Renal cortex interstitium (tissue), 15 donors: ENCODE measurements at places on chromosomes 2 and 18. TPM values are rescaled to one million over a fixed set of nuclear protein-coding genes. Genes with fewer than 3 reads are reported as not detected.
A peak's percentile ranks its signal among the peaks of the same experiment; 100 is the strongest.

GRCh38 chr2:210798180-210798579 is 241.8 kb downstream of the CPS1 start:
- DNase-seq: no peak

- no peak for DNase-seq
Observed at GRCh38 chr2:16617282-16618266, 48.1 kb downstream of the CYRIA start.

GRCh38 chr18:77111449-77111848 is 21.1 kb downstream of the MBP start:
- no peak for DNase-seq

GRCh38 chr2:29233428-29233827 is 118.2 kb downstream of the CLIP4 start:
- DNase-seq: peak; percentile 66

The SPATS2L gene
- polyA plus RNA-seq: 132 TPM

The CD302 gene
- polyA plus RNA-seq: 13.1 TPM

The PSMA8 gene
- not detected for polyA plus RNA-seq

- no peak for DNase-seq
Observed at GRCh38 chr2:61898810-61899209, 6.7 kb upstream of the COMMD1 start.

The HOXD9 gene
- 80.9 TPM for polyA plus RNA-seq

The SLC14A1 gene
- polyA plus RNA-seq: 1.5 TPM

GRCh38 chr2:227439214-227439613 is 32.7 kb upstream of the AGFG1 start:
- DNase-seq: no peak

- no peak for DNase-seq
Observed at GRCh38 chr18:64201781-64202180, 52.9 kb upstream of the LINC00305 start.

- DNase-seq: no peak
Observed at GRCh38 chr2:7648221-7648795, 731.1 kb downstream of the RNF144A start.

DNA sequence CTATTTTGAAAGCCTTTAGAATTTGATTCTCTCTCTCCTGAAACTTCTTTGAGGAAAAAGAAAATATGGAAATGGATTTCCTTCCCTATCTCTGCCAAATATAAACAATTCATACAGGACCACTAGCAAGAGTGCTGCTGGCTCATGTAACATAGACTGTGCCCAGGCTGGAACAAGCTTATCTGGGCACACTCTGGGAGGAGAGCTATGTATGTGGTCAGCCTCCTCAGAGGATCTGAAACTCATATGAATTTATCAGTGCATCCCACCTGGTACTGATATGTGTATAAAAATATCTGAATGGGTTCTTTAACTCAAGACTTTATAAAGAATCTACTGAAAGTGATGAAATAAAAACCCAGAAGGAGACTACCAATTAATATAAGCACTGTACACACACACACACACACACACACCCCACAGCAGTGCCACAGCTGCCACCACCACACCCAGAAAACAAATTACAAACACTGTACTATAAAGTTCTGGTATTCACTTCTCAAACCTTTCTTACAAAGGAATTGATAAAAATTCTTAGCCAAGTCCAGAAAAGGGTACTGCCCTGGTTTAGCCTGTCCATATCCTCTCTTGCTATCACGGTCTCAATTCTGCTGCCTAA is 115.6 kb downstream of the IRS1 start:
- DNase-seq: no peak

GRCh38 chr2:223090039-223090438 is 38.0 kb downstream of the KCNE4 start:
- no peak for DNase-seq

The NOSTRIN gene
- 32.2 TPM for polyA plus RNA-seq

GRCh38 chr2:127887082-127887775 is 1.5 kb upstream of the AMMECR1L start:
- DNase-seq: peak; percentile 28

The TUBA3D gene
- polyA plus RNA-seq: 1.8 TPM

- no peak for DNase-seq
Observed at GRCh38 chr2:5433855-5434254, 258.3 kb upstream of the SOX11 start.

The REG3A gene
- not detected for polyA plus RNA-seq

The TMEM17 gene
- 8.4 TPM for polyA plus RNA-seq

DNA sequence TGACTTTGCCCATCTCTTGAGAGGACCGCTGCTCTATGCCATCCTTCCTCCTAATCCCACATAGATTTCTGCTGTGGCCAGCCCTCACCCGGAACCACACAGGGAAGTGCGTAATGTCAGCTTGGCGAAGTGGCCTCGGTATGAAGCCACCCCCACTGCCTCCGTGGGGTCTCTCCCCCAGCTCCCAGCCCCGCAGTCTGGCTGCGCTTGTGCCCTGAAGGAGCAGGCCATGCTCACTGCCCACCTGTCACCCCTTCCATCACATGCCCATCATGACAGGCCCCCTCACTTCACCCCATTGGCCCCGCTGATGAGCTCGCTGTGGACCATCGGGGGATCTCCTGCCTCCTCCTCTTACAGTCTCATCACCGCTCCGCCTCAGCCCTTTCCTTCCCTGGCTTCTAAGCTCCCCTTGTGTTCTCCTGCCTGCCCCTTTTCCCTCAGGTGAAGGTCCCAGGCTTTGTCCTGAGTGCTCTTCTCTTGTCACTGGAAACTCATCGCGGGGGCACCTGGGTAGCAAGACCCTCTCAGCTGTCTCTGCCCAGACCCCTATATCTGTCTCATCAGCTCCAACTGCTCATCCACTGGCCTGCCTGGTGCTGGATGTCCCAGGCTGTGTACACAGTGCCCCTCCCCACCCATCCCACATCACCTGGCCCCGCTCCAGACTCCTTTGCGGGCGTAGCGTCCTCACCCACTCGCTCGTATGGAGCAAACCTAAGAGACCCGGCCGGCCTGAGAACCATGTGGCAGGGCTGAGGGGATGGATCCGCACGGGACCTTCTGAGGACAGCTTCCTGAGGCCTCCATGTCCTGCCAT is 81.7 kb downstream of the GLI2 start:
- no peak for DNase-seq

DNA sequence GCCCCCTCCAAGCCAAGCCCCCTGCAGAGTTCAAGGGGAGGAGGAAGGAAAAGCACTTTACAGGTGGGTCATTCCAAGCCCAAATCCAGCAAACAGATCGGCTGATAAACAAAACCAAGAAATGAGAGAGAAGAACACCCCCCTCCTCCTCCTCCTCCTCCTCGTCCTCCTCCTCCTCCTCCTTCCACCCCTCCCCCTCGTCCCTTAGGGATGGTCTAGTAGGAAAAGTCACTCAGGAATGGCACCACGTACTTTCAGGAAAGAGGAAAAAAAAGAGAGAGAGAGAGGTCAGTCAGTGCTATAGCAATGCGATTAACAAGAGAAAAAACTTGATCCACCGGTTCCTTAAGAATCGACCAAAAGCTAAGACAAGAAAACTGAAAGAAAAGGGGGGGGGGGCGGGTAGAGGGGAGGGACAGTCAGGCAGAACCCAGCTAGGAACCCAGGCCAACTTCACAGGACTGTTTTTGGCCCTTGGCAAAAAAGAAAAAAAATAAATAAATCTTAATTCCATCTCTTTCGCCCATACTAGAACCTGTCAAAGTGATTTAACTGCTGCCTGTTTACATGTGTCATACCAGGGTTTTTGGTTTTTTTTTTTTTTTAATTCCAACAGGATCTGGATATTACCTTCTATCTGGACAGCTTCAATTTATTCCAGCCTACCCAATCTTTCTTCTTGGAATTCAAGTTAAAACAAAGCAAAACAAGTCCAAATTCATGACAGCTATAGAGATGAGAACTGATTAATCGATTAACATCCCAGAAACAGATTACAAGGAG is 906 bp downstream of the IKZF2 start:
- DNase-seq: no peak

DNA sequence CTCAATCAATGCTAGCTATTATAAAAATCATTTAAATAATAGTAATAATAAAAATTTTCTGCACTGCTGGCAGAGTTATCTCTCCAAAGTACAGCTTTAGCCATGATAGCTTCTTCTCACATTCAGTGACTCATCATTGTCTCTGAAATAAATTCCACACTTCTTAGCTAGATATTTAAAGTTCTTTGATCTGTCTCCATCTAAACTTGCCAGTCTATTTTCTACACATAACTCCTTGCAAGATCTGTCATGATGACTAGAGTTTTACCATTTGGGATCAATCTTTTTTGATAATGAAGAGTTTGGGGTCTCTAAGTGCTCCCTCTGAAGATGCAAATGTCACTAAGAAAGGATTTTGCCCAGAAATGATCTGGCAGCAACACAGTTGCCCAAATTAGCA is 155.4 kb upstream of the LHCGR start:
- no peak for DNase-seq

DNA sequence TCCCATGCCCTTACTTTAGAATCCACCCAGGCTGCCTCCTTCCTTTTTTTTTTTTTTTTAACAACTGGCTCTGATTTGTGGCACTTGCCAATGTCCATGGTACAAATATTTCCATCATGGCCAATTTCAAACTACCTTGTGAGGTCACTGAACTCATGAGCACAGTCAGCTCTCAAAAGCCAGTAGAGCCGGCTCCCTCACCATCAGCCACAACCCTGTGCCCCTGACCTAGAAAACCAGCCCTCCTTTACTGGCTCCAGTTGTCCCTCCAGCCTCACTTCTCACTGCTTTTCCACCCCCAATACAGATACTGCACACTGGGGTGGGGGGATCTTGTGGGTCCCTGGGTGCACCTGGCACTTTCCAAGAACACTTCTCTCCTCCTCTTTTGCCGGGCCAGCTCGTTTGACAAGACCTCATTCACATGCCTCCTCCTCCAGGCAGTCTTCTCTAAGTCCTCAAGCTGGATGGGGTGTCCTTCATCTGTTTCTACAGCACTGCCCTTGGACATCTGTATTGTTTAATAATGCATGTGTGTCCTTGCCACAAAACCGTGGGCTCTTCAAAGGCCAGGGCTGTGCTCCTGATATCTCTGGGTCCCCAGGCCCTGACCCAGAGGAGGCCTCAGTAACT is 35.5 kb downstream of the SDC1 start:
- DNase-seq: no peak

- no peak for DNase-seq
Observed at GRCh38 chr18:63591725-63592124, 4.6 kb downstream of the SERPINB13 start.

GRCh38 chr2:216575465-216575864 is 57.8 kb upstream of the IGFBP2 start:
- no peak for DNase-seq

The CCDC150 gene
- polyA plus RNA-seq: 20.6 TPM

GRCh38 chr2:57881998-57882888 is 164.4 kb upstream of the VRK2 start:
- DNase-seq: no peak

- no peak for DNase-seq
Observed at GRCh38 chr2:178829299-178829960, 22.2 kb upstream of the TTN start.

- no peak for DNase-seq
Observed at GRCh38 chr2:84999553-84999955, 28.6 kb downstream of the KCMF1 start.
